Esophagus mucosa (tissue), 1 donor: ENCODE measurements at places on chromosomes 16 and 17.
A peak's percentile ranks its signal among the peaks of the same experiment; 100 is the strongest.

- ATAC-seq = peak; percentile 22
Measured at GRCh38 chr16:27363797-27364196, 38.2 kb upstream of the IL21R start.

DNA sequence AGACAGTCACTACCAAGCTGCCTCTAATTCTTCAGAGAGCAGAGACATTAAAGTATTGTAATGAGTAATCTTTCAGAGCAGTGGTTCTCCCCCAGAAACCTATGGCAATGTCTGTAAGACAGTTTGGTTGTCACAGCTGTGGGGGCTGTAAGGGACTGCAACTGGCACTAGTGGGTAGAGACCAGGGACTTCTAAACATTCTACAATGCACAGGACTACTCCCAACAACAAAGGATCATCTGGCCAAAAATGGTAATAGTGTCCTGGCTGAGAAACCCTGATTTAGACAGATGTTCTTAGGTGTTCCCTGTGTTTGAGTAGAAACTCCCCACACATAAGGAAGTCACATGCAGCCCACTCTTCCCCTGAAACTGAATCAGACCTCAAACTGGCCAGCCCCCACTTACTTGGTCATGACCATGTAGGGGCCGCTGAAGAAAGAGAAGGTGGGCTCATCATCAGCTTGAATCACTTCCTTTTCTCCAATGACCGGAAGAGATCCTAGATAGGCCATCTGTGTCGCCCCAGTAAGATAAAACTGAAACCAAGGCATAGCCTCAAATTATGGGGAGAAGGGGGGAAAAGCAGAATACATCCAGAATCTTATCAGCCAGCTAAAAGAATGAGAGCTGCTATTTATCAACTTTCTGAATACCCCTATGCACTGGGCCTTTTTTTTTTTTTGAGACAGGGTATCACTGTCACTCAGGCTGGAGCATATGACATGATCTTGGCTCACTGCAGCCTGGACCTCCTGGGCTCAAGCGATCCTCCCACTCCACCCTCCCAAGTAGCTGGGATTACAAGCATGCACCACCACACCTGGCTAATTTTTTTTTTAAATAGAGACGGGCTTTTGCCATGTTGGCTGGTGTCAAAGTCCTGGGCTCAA, 75.8 kb downstream of the TEX14 start:
- ATAC-seq = no peak

GRCh38 chr17:82361885-82362633, 3.0 kb downstream of the TEX19 start:
- ATAC-seq = peak; percentile 7

DNA sequence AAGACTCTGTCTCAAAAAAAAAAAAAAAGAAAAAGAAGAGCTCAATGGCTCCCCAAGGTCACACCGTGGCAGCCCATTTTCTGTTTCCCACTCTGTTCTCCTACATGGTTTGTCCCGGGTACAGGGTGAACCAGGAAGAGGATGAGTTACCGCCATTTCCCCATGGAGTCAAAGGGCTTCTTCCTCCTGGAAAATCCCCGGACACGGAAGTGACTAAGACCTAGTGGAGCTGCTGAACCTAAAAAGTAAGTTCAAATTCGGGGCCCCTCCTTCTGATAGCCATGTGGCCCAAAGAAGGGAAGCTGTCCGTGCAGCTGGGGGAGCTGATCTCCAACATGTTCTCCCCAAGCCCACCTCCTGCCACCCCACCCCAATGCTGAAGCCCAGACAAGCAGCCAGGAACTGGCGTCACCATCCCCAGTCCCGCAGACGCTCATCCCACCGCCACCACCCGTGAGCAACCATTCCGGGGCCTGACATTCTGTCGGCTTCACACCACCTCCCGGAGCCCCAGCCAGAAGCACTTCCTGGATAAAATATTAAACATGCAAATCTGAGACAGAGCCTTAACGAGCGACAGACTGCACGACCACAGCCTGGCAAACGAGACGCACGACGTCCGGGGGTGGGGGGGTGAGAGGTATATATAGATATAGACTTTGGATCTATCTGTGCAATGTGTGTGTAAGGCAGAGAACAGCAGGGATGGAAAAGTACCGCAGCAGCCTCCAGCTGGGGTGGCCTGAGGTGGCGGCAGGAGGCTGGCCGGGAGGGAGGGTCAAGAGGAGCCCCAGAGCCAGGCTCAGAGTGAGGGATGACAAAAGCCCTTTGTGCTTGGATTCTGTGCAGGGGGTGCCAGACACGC, 17.6 kb downstream of the EPOP start:
- ATAC-seq = no peak

GRCh38 chr17:9409878-9410277, 165.7 kb downstream of the STX8 start:
- no peak for ATAC-seq

DNA sequence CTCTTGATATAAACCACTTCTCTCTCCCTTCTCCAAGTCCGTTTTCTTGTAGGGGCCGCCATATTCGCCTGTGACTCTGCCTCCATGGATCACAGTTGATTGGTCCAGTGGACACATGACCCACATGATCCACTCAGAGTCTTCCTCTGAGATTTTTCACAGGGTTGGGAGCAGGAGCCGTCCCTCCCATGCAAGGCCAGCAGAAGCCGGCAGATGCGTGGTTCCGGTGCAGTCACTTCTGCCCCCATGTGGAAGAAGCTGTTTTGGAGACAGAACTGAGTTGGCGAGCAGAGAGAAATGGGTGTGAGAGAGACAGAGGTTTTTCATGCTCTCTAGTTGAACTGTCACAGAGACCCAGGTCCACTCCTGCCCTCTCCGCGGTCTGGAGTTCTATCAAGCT, 83.3 kb downstream of the C16orf95 start:
- ATAC-seq = no peak

DNA sequence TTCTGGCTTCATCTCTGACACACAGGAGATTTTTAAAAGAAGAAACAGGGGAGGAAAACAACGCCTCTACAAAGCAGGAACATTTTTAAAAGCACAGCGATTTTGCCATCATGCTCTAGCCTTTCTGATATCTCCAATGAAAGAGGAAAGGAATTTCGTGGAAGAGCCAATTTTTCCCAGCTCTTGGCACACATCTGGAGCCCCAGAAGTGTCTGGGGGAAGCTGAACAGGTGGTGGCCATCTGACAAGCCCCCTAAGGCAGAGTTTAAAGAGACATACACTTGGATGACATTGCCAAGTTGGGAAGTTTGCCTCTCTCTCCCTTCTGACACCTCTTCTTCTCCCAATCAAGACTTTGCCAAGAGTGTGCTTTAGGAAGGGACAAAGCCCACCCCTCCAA, 82.1 kb downstream of the CCT6B start:
- ATAC-seq = no peak

- ATAC-seq = peak; percentile 97
Measured at GRCh38 chr17:42609182-42609813, at the start of the genes RETREG3 and TUBG1. Gene RETREG3, minus strand, starts transcription at chr17:42609374. Its CDS starts 50 bp downstream, at chr17:42609324. Gene TUBG1, plus strand, starts transcription at chr17:42609683. Its CDS starts 55 bp downstream, at chr17:42609738.
